ENCODE measurements at places on chromosomes 16 and 17.
A peak's percentile ranks its signal among the peaks of the same experiment; 100 is the strongest.

DNA sequence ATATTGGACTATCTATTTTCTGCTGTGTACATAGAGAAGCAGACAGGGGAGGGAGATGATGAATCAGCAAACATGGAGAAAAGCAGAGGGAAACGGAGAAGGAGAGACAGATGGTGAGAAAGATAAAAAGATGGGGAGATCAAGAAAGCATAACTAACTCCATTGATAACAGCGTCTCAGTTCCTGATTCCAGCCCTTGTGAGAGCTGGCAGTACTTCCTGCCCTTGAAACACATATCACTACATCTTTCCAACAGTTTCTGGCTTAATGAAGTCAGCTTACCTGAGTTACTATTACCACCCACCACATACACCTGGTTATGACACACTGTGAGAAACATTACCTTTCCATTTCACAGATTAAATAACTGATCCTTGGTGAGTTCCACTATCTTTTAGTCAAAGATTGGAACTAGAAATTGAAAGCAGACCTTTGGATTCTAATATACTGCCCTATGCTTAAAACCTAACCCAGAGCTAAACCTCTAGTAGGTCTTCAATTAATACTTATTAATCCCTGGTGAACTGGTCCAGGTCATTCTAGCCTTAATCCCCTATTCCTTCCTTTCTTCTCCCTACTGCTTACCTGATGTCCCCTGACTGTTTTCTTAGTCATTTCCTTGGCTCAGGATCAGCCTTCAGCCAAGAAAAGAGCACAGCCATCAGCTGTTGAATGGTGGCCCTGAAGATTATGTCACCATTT is 346.6 kb upstream of the CCL2 start:
- DNase-seq, result no peak

DNA sequence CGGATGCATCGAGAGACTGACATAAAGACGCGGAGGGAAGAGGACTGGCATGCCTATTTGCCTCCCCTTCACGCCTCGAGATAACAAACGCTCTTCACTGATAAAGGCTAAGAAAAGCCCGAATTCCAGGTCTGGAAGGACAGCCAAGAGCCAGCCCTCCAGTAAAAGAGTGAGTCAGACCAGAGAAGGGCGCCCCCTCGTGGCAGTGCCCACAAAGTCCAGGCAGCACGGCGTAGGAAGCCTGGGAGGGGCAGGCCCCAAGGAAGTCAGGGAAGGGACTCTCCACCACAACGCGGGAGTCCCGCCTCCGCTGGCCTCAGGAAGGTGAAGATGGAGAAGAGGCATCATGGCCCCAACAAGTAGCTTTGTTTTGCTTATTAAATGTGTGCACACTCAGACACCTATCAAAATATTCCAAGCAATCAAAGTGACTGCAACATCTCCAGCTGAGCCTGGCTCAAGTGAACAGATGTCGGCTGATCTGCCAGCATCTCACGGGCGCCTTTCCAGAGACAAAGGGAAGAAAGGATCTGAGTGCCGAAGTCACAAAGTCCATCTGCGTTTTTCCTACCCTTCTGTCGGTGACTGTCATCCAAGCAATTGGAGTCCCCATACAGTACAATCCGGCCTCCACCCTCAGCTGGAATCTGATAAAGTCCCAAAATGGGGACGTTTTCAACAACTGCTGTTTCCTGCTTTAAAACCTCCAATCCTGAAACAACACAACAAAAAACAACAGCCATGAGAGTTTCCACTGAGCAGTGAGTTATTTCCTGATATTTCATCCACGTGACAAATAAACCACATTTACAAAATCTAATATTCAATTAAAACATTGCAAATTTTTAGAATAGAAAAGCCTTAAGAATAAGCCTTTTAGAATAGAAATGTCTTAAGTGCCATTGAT is 20.4 kb upstream of the SLC38A8 start:
- DNase-seq, result peak; percentile 58

- no peak for DNase-seq
These were observed 9.4 kb upstream of the SLC6A4 start for GRCh38 chr17:30244853-30245385.

GRCh38 chr17:81519284-81520020 is 6.9 kb upstream of the ACTG1 start:
- peak; percentile 80 for DNase-seq

DNA sequence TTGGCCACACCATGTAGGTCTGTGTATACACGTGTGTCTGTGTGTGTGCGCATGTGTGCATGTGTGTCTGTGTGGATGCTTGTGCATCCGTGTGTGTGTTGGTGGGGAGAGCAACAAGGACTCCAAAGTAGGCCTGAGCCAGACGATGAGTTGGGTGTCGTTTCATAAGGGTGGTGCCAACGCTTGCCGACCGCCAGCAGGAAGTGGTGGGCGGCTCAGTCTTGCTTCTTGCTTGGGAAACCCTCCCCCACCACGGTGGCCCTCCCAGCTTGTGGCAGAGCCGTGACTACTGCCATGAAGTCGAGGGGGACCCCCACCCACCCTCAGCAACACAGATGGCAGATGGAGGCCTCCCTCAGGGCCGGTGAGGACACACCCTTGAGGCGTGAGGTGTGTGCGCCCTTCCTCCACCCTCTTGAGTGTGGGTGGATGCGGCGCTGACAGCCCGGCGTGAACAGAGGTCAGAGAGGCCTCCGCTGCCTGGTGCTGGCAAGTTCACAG is 17.5 kb downstream of the SBK1 start:
- peak; percentile 89 for DNase-seq

DNA sequence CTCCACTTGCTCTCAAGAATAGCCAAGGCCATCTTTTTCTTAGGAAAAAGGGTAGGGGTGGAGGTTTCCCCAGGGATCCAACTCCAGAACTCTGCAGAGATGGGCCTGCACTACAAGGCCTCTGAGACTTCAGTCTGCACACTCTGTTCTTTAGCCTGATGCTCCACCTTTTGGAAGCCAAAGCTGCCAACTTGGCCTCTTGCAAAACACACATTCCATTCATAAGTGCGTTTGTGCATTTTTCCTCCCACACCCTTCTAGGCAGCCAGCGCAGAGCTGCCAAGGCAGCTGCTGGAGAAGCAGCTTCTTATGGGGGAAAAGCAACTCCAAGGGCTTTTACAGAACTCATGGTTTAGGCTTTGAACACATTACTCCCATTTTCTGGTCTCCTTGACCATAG is 45.3 kb downstream of the REXO5 start:
- no peak for DNase-seq

DNA sequence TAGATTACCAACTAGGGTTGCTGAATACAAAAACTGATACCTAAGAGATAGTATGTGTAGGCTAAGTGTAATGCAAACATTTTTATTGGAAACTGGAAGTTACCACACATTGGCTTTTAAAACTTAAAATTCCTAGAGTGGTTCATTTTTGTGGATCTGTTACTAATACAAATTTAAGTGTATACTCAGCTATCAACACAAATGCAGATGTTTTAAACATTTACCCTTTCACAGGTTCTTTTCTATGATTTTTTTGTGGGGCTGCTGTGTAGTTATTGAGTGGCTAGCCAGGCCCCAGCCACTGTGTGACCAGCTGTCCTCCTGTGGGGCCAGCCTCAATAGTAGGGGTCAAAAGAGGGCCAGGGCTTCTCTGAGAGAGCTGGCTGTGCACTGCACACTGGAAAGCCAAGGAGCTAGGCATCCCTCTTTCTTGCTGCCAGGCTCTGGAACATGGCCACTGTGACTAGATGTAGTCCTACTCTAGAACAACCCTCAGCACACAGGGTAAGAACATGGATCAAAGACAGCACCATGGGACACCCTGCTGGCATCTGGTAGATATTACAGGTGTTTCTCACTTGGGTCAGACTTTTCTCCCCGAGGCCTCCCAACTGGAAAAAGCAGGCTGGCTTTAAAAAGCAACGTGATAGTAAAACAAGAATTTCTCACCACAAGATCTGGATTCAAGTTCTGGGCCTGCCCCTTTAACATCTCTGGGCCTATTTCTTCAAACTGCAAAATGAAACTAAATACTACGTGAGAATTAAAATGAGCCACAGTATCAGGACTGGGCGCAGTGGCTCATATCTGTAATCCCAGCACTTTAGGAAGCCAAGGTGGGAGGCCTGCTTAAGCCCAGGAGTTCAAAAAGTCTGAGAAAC is 7.3 kb upstream of the VEZF1 start:
- DNase-seq, result peak; percentile 71

DNA sequence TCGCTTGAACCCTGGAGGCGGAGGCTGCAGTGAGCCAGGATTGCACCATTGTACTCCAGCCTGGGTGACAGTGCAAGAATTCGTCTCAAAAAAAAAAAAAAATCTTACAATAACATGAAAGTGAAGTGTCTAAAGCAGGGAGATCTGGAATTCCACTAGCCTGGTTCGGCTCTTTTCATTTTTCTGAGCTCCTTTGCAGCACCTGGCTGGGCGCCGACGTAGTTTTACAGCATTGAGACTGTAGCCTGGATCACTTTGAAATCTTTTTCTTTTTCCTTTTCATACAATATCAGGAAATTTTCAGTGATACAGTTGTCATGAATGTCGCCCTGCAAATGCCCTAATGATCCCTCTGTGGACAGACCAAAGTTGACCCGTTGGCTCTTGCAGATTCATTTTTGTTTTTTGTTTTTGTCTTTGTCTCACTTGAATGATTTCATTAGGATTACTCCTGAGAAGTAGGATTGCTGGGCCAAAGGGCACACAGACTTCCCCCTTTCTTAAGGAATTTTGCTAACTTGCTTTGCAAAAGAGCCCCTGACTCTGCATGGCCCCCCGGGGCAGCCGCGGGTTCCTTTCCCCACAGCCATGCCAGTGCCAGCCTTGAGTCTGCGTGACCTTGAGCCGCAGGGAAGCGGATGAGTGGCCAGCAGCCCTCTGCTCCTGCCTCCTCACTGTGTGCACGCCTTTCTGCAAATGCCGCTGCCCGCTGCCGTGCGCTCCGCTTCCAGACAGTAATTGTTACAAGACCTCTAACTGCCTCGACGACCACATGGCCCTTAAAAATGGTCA is 28.0 kb downstream of the CRISPLD2 start:
- DNase-seq, result no peak

DNA sequence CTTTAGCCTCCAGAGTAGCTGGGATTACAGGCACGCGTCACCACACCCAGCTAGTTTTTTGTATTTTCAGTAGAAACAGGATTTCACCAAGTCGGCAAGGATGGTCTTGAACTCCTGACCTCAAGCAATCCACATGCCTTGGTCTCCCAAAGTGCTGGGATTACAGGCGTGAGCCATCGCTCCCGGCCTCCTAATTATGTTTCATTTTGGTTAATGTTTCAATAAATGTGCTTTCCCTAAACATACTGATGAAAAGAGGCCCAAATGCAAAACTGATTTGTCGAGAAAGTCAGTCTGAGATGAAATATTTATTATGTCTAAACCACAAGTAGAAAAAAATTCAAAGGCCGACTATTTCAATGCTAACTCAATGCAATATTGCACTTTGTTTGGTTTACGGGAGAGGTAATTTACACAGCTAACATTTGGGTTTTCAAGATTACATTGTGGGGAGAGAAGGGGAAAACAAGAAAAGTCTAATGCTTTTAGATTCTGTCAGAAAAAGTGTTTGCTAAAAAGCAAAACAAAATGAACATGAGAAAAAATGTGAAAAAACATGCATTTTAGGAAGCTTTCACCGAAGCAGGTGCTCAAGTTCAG is 9.8 kb downstream of the STAT3 start:
- DNase-seq, result no peak

- DNase-seq, result no peak
These were observed 19.8 kb upstream of the NUDT16L1 start for GRCh38 chr16:4673387-4674046.

GRCh38 chr16:66154801-66155200 is 211.7 kb upstream of the CDH5 start:
- no peak for DNase-seq

All from CD4-positive, alpha-beta T cell treated with Interleukin-12 subunit alpha and Interleukin-12 subunit beta, for 1 hour (primary cell).